ENCODE measurements at places on chromosomes 7 and 10. TPM values are rescaled to one million over a fixed set of nuclear protein-coding genes. Genes with fewer than 3 reads are reported as not detected.

Gene UCN3
- total RNA-seq: not detected

GRCh38 chr10:90865401-90865800 is 6.4 kb upstream of the RPP30 start:
- no peak for DNase-seq

DNA sequence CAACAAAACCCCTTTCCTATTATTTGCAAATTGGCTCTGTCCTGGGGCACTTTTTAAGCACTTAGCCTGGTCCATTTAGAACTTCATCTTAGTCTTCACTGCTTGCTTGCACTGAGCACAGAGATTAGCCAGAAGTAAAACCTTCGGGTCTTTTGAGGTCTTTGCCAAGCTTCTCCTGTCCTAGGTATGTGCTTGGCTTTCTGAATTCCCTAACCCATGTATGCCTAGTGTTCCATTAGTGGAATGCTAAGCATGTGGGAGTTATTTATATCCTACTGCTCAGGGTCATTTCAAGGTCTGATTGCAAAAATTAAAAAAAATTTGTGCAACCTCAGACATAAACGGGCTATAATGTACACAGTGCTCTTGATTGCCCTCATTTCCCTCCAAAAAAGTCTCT is 18.0 kb downstream of the ZNF37A start:
- DNase-seq: no peak

DNA sequence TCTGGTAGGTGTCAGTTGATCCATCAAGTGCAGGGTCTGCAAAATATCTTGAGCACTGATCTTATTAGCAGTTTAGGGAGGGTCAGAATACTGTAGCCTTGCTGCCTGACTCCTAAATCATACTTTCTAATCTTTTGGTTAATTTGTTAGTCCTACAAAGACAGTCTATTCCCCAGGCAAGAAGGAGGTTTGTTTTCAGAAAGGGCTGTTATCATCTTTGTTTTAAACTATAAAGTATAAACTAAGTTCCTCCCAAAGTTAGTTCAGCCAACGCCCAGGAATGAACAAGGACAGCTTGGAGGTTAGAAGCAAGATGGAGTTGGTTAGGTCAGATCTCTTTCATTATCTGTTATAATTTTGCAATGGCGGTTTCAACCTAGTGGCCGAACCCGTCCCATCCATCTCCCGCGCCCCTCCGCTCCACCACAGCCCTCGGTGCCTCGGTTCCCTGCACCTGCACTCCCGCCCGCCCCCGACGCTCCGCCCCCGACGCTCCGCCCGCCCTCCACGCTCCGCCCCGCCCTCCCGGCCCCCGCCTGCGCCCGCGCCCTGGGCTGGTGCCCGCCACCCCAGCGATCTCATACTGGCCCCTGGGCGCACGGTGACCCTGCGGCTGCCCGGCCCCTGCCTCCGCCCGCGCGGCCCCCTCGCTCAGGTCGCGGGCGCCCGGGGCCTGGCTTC is at the start of gene ADCK2:
Gene ADCK2, plus strand, starts transcription at position 564 of the 681 bp plus-strand sequence. CDS start 386 bp downstream, outside the sequence.
- DNase-seq: no peak

DNA sequence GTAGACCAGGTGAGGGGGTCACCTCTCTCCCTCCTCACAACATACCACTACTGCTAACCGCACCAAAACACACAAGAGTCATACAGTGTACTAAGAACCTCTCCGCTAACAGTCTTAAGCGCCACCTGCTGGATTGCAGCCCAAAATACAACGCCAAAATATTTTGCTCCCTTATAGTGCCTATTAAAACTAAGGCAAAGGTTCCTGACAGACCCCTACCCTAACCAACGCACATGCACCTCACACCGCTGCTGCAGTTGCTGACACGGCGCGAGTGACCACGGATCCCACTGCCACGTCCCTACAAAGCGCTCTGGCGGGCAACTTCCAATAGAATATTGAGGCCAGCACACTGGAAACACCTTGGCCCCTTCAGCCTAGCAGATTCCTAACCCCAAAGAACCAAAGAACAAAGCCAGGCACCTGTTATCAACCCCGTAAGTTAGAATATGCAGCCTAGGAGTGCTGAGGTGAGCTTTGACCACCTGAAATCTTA is 563.6 kb upstream of the SEMA3D start:
- DNase-seq: no peak

Data from thoracic aorta (tissue), 2 donors.